ENCODE measurements at places on chromosomes 5 and 9.

- DNase-seq = no peak
These were observed 10.7 kb upstream of the SLC6A7 start for GRCh38 chr5:150179019-150179620.

GRCh38 chr9:89555451-89556375 is 49.1 kb upstream of the GADD45G start:
- peak; percentile 43 for DNase-seq

DNA sequence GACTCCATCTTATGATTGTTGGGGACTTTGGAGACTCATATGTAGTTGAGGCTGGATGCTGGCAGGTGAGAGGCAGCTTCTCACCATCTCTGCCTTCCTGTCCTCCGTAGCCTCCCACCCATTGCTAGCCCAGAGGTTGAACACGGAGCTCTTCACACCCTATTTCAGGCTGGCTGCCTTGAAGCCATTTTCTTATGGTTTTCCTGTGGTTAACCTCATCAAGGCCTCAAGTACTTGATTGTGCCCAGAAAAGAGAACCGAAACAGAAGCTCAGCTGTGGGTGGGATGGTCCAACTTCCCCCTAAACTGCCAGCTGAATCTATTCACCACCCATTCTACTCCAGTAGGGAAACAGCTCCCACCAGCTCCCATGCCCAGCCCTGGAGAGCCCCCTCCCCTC is 102.9 kb downstream of the LIFR start:
- DNase-seq = peak; percentile 80

GRCh38 chr9:89702401-89702800 is 97.6 kb downstream of the GADD45G start:
- no peak for DNase-seq

DNA sequence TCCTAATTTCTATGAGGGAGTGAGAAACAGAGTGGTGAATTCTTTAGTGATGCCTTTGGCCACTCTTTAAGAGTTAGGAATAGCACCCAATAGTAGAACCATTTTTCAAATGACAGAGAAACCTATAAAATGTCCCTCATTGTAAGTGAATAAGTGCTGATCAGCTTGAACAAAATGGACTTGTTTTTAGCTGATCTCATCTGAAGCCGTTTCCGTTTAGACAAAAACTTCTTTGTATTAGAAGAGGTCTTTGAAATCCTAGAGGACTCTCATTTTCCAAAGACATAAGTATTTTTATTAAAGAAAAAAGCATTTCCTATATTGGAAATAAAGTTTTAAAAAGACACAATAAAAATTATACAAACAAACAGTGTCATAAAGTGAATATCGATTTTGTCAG is 273.9 kb downstream of the ARHGEF28 start:
- DNase-seq = no peak

GRCh38 chr5:77798456-77798855 is 22.3 kb upstream of the TBCA start:
- peak; percentile 64 for DNase-seq

DNA sequence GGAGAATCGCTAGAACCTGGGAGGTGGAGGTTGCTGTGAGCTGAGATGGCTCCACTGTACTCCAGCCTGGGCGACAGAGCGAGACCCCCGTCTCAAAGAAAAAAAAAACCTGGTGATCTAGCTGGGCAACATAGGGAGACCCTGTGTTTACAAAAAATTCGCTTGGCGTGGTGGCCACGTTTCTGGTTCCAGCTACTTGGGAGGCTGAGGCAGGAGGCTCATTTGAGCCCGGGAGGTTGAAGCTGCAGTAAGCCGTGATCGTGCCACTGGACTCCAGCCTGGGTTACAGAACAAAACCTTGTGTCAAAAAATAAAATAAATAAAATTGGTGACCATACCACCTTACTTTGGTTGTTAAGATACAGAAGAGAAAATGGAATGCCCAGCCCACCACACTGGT is 1.8 kb upstream of the HNRNPAB start:
- DNase-seq = no peak

- no peak for DNase-seq
These were observed 1251.4 kb upstream of the CDH6 start for GRCh38 chr5:29942089-29942488.

Measured in GDM1 (cell line).